ENCODE measurements at places on chromosomes 4 and X. TPM values are rescaled to one million over a fixed set of nuclear protein-coding genes. Genes with fewer than 3 reads are reported as not detected.

Gene SPANXA2
- total RNA-seq: not detected

Gene TNIP3
- total RNA-seq: 4.0 TPM

Gene RP2
- 16.6 TPM for total RNA-seq

Gene TMSB15C
- 8.6 TPM for total RNA-seq

Gene SSX4
- not detected for total RNA-seq

Gene TMEM31
- total RNA-seq: not detected

Gene HDAC8
- 29.4 TPM for total RNA-seq

Gene MAD2L1
- 11.1 TPM for total RNA-seq

Gene IL21
- total RNA-seq: not detected

Gene SPIN4
- 135 TPM for total RNA-seq

Gene SUPT20HL1
- not detected for total RNA-seq

Gene SPRY1
- total RNA-seq: 58.3 TPM

Gene SEPSECS
- total RNA-seq: 12.0 TPM

Gene NCAPG
- 7.1 TPM for total RNA-seq

Gene TMEM47
- 1.6 TPM for total RNA-seq

Gene CDX4
- not detected for total RNA-seq

Gene ADRA2C
- 3.2 TPM for total RNA-seq

Gene DUSP21
- total RNA-seq: not detected
